ENCODE measurements at places on chromosomes 3 and 15.

DNA sequence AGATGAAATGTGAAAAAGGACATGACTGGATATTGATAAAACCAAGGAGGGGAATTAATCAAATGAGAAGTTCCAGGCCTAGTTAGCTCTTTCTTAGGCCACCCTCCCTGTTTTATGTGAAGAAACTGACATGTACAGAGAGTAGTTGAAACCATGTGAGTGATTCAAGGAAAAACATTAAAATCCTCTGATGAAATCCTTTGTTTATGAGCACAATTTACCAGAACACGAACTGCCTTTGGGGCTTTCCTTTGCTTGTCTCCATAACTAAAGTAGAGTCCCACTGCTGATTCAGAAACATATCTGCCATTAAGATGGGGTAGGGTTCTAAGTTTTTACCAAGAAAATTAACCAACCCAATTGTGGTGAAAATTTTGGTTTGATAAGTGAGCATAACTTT lies 558.3 kb downstream of the NR2F2 start:
- DNase-seq = no peak

- no peak for DNase-seq
Observed at GRCh38 chr3:185297867-185298266, 44.0 kb upstream of the EHHADH start.

GRCh38 chr3:72487078-72487765 lies 361.0 kb downstream of the SHQ1 start:
- peak; percentile 87 for DNase-seq

GRCh38 chr3:137332297-137332696 lies 374.5 kb downstream of the IL20RB start:
- DNase-seq = no peak

DNA sequence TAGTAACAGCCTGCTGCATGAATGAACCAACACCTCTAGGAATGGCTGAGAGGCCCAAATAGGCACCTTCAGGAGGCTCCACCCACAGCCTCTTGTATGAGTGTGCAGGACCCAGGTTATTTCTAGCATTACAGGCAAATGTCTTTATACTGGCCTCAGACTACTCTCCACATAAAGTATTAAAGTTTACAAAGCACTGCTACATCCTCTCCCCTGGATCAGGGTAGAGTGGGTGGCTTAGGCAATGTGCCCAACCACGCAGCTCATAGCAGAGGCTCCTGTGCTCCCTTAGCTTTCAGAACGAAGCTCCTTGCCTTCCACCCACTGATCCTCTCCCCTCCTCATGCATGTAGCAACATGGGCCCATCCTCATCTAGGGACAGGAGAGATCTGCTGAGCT lies 16.3 kb downstream of the TMEM43 start:
- DNase-seq = no peak

- DNase-seq = no peak
Observed at GRCh38 chr3:163561151-163561550, 1517.1 kb downstream of the SI start.

DNA sequence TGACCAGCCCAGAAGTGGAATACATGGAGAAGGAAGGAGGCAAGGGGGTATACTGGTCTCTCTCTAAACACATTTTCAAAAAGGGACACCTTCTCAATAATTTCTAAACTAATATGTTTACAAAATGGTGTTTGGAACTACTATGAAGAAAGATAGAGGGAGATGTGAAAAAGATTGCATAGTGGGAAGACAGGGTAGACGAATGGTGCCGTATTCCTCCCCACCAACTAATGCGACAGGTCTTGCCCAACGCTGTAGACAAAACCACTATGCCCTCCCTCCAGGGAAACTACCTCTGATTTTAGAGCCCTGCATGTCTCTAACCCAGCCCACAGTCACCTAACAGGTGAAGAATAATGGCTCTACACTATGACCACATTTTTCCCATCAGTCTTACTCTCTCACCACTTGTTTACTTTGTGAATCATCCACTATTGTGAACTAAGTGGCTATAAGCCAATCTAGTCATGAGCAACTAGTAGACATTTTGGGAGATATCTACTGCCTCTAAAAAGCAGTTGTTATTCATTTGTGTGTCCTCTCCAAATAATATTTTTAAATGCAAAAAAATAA lies 108.2 kb upstream of the UBE2E2 start:
- peak; percentile 37 for DNase-seq

DNA sequence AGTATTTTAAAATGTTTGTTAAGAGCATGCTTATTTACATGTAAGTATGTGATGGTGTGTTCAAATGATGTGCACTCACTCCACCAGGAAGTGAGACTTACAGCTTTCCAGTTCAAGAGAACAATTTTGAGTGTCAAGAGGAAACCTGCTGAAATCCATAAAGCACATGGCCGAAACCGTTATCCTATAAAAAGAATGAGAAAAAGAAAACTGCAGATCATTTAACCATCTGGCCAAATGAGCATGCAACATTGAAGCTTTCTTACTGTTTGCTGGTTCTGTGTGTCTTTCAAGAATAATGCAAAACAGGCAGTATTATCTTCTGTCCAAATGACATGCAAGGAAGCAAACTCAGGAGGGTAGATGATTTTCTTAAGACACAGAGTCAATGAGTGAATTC lies 26.3 kb downstream of the GABRR3 start:
- DNase-seq = no peak

DNA sequence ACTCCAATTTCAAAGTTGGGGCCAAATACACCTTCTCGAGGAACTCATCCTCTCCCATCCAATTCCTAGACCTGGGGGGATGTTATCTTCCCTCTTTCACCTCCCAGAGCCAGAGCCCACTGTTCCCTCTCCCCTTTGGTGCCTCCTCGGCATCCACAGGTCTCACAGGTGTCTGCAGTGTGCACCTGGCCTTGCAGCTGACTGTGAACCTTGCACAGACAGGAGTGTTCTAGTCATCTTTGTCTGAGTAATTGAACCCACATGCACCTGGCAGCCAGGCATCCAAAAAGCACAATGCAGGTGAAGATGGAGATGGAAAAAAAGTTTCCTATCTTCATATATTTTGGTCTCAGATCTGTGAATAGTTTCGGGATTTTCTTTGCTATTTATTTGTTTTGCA lies 30.8 kb downstream of the PCOLCE2 start:
- DNase-seq = no peak

DNA sequence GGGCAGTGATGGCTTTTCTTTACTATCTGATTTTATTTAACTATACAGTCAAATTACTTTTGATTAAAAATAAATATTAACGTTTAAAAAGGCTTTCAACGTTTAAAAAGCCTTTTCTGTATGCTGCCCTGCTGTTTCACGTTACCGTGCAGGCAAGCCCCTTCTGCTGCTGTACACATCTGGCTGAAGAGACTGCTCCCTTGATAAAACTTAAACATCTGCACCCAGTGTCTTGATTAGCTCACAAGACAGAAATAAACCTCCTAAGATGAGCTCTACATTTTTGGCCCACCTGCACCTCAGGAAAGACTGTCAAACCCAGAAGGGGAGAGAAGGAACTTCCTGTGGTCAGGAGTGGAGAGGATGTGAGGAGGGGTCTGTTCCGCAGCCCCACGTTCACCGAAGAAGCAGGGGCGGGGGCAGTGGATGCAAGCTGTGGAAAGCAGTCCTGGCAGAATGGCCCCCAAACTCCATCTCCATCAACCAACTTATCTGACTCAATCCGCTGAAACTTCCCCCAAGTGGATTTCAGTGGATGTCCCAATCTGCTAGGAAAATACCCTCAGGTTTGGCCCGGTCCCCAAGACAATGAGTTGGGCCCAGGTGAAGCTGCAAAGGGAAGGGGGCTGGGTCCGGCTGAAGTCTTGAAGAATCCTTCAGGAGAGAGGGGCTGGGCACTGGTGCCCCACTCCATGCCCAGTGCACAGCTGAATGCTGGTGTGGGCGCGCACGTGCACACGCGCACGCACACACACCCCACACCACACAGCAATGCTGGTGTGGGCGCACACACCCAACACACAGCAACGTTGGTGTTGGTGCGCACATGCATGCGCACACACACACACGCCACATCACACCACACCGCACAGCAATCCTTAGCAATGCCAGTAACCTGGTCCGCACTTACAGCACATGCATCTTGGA lies 88.6 kb downstream of the LRIG1 start:
- no peak for DNase-seq

DNA sequence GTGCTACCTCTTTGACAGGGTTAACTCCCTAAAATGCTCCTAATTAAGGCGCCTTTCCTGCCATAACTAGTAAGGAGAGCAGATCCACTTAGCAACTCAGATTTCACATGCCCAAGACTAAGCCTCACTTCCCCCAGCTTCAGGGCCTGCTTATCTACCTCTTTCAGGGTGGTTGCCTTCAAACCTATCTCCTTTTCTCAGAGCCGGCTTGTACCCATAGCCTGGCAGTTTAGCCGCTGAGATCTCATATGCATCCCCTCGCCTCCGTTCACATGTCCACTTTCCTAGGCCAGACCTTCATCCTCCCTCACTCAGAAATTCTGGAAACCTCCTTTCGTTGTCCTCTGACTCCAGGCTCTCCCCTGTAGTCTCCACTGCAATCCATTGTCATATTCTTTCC lies 1.0 kb upstream of the FSTL1 start:
- DNase-seq = no peak

DNA sequence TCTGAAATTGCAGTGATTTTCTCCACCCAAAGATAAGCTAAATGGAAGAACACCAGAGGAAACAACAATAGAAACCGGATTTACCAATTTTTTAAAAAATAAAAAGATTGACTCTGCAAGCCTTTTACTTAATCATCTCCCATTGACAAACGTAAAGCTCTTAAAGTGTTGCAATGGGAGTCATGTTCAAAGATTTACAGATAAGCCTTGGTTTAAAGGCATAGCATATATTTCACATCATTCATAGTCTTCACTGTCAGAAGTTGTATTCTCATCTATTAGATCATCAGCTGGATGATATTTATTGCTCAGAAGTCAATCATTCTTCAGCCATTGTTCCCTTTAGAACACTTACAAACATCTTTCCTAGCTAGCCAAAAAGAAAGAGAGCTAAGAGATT lies 397.6 kb downstream of the GBE1 start:
- no peak for DNase-seq

DNA sequence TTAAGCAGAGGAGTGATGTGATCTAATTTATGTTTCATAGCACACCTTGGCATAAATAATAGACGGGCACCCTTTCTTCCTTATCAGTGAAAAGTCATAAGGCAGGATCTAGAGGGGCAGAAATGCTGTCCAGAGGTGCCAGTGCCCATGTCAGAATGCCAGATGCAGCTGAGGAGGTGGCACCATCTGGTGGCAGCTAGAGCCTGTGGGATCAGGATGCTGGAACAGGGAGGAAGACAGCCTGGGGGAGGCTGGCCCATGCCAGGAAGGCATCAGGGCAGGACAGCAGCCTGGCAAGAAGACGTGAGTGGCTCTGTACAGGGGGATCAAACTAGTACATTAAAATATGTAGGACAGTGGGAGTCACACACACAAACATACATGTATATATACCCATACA lies 16.5 kb downstream of the MYH15 start:
- peak; percentile 14 for DNase-seq

GRCh38 chr15:77335298-77335697 lies 84.6 kb downstream of the PEAK1 start:
- DNase-seq = no peak

DNA sequence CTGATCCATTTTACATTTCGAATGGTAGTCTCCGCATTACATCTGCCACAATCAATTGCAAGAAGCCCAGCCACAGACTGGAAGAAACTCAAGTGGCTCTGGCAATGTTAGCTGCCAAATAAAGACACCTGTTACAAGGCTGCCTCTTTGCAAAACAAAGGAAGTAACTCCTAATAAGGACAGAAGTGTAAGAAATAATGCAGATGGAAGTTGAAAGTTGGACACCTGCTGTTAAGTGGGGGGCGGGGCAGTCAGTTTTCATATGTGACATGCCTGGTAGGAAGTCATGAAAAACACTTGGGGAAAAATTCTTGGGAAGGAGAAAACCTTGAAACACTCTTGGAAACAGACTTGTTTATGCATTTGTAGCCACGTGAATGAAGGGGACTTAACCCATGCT lies 54.1 kb upstream of the ATP2C1 start:
- no peak for DNase-seq

DNA sequence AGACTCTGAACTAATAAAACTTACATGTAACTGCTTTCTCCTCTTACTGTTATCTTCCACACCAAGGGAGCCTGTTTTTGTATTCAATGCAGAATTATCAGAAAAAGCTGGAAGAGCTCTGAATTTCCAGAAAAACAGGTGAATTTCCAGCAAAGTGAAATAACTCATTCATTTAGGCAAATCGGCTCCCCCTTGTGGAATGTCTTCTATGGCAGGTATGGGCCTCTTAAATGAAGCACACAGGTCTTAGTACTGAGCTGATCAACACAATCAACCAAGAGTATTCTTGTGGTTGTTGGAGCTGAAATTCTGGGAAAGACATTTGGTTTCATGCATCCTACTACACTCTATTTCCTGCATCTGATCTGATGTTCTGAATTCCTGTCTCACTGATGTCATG lies 31.0 kb upstream of the PTPRG start:
- no peak for DNase-seq

- no peak for DNase-seq
Observed at GRCh38 chr3:48934333-48934991, 15.8 kb downstream of the ARIH2 start.

- DNase-seq = no peak
Observed at GRCh38 chr3:150764566-150764965, 1.6 kb upstream of the SIAH2 start.

DNA sequence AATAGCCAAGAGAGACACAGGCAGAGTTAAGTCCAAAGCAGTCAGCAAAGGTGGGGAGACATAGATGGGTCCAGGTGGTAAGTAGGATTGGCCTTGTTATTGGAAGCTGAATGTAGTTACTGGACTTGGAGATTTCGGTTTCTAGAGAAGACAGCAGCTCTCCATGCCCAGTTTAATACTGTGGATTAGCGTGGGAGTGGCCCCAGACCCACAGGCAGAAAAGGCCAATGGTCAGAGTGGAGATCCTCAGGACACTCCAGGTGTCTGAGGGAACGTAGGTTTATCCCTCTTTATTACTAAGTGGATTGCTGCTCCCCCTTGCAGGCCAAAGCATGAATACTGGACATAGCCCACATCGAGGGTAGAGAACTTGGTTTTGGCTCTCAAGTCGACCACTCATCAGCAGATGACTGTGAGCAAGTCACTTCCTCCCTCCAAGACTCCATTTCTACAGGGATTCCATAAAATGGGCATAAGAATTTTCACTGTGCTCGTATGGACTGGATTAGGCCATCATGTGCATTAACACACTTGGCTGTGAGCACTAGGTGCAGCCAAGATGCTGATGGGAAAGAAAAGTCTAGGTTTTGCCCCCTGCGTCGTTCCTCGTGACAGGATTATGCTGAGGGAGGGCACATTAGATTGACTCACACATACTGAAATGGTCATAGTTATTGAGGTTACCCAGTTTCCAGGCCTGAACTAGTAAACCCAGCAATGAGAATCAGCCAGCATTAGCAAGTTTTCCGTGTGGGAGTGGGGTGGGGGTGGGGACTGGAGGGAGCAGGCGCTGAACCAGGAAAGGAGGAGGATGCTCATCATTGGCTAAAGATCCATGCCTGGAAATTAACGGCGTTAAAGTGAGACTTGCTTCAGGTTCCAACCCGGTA lies 225.2 kb upstream of the TPRG1 start:
- no peak for DNase-seq

- DNase-seq = no peak
Observed at GRCh38 chr15:96058103-96058851, 272.2 kb upstream of the NR2F2 start.
